ENCODE measurements at places on chromosomes 3 and 15. TPM values are rescaled to one million over a fixed set of nuclear protein-coding genes. Genes with fewer than 3 reads are reported as not detected.

Gene ATP13A4
- total RNA-seq, result not detected

Gene EBLN2
- total RNA-seq, result 6.2 TPM

Gene CPA3
- total RNA-seq, result 2.1 TPM

Gene SLC9C1
- not detected for total RNA-seq

Gene C3orf22
- not detected for total RNA-seq

Gene PAQR5
- 1.1 TPM for total RNA-seq

Gene RPL14
- total RNA-seq, result 236 TPM

Gene CHRFAM7A
- total RNA-seq, result 0.72 TPM

Gene UBA7
- total RNA-seq, result 81.3 TPM

Gene PLCB2
- under 0.01 TPM for total RNA-seq

Gene PDCD10
- 44.9 TPM for total RNA-seq

Gene DCUN1D1
- 38.4 TPM for total RNA-seq
